NK-92 treated with Interleukin-12 subunit alpha and Interleukin-12 subunit beta, amount 100 ng/mL, for 24 hours (cell line): ENCODE measurements at places on chromosomes 3 and 15.

DNA sequence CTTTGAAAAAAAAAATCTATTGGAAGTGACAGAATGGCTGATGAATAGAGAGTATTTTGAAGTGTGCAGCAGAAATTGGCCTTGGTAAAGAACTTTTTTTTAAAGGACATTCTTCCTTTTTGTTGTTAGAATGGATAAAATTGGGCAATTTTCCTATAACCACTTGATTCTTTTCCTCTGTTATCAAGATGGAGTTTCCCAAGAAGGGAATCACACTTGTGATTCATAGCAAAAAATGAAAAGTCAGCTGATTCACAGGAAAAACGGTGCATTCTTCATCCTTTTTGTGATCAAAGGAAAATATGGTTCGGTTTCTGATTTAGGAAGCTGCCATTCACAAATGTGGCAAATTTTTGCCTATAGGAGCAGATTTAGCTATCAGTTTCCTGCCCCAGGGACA, 486.8 kb downstream of the GBE1 start:
- no peak for DNase-seq

- DNase-seq: no peak
Measured at GRCh38 chr3:110246796-110247376, 824.7 kb upstream of the NECTIN3 start.

DNA sequence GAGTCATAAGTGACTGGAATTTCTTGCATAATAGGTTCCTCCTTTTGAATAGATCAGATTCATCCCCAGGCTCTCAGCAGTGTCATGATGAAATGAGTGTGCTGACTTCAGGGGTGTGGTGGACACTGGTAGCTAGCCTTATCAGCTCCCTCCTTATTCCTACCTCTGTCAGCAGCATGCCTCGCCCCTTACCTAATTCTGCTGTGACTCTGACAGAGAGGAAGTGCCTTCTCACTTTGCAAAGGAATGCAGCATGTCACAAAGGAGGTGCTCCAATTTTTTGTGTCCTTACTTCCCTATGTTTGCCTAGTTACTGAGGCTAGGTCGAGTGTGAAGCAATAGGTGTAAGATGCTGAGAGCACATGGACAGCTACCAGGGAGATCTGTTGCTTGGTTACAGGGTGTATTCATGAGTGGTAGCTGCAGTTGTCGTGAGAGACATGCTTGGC, 90.6 kb downstream of the TNFAIP8L3 start:
- DNase-seq: no peak

- DNase-seq: no peak
Measured at GRCh38 chr3:113128386-113129015, 82.9 kb upstream of the BOC start.

- DNase-seq: peak; percentile 32
Measured at GRCh38 chr3:129119365-129120100, 2.1 kb downstream of the RAB43 start.

- DNase-seq: no peak
Measured at GRCh38 chr3:192026661-192027060, 565.7 kb downstream of the PYDC2 start.

- no peak for DNase-seq
Measured at GRCh38 chr15:64897345-64897985, 14.2 kb upstream of the ANKDD1A start.

GRCh38 chr15:90000186-90001001, 730 bp upstream of the ZNF710 start:
- no peak for DNase-seq

DNA sequence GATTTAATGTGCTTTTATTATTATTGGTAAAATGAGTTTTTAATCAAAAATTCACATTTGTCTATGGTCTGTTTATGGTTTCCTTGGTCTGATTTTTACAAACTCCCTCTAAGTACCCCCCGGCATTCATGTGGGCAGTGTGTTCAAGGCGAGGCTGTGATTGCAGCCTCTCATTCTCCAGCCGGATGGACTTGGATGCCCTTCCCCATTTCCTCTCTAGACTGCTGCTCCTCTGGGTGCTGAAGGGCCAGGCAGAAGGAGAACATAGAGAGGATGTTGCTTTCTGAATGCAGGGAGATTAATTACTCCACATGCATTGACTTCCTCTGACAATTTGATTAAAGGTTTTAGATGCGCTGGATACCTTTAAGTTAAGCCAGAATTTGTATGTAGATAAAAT, 3.9 kb upstream of the TMC3 start:
- no peak for DNase-seq

DNA sequence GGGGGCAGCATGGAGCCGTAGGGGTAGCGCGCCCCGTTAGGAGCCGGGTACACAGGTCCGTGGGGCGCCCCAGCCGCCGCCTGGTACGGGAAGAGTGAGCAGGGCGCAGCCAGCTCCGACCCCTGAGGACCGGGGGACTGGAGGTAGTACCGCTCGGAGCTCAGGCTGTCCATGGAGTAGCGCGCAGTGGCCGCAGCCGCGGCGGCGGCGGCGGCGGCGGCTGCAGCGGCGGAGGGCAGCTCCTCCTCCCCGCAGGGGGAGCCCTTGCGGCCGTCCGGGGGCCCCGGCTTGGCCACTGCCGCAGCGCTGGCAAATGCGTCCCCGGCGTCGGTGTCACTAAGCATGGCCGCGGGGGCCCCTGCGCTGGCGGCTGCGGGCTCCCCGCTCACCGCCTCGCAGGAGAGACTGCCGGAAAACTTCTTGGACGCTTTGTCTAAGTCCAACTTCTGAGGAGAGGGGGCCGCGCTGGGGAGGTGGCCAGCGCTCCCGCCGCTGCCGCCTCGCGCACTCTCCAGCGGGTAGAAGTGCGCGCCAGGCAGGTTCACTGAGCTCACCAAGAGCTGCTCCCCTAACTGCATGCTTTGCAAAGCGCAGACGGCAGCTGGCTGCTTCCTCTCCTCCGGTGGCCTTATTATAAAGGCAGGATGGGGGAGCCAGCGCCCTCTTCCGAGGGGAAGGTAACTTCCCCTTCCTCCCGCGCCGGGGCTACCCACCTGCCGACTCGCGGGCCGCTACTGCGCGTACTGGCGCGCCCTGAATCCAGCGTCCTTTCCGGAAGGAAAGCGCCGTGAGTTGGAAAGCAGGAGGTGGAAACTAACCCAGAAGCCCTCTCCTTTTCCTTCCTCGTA, at the start of gene EOMES:
Gene EOMES, minus strand, starts transcription at position 607 of the 848 bp plus-strand sequence. Its CDS starts 29 bp downstream, at position 578.
- DNase-seq: peak; percentile 74

DNA sequence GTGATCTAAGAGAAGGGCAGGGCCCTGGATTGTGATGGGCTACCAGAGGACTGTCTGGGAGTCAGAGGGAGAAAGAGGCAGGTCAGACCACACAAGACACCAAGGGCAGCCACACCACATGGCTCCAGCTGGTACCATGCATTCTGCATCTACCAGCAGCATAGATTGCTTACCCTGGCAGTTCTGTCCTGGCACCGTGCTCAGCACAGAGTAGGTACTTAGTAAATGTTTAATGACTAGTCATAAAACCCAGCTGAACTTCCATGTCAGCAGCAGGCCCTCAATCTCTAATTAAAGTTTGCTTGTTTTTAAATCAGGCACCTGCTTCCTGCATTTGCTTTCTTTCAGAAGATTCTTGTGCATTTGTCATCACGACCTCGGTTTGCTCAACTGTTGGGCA, 77.3 kb upstream of the ATP2B2 start:
- no peak for DNase-seq

DNA sequence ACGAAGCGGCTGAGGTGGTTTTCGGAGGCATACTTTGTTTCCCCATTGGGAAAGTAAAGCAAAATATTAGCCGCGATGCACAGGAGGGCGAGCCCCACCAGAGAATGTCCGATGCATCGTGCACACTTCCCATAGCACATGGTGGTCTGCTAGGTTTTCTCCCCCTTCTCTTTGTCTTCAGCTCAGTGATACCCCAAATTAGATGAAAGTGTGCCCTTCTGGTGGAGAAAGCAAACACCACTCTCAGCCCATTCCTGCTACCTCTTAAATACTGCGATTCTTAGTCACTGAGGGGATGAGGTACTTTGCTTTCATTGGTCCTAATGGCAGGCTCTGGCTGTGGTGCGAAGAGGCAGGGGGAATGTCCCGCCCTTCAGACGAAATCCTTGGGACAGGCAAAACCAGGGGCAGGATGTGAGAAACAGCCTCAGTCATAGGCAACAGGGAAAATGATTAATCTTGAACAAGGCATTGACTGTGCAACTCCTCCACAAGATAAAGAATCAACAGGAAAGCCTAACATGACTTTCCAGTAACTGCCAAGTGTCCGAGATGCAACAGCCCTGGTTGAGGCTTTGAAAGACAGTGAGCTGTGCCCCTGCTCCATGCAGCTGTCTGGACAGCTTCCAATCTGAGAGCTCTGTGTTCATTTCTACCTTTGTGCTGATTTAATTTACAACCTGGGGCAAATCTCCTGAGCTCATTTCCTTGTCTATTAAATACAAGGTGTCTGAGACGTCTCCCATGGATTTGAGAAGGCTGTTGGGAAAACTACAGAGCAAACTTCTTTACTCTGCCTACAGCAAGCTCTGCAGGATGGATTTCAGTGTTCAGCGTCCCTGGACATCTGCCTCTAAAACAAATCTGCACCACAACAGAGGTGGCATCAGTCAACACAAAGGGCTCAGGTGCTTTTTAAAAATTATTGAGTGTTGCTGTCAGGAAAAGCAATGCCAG, at the start of gene TM4SF1:
Gene TM4SF1, minus strand, starts transcription at position 242 of the 957 bp plus-strand sequence. Its CDS starts 102 bp downstream, at position 140.
- DNase-seq: no peak

GRCh38 chr3:44323341-44323955, 15.1 kb upstream of the TCAIM start:
- DNase-seq: no peak

GRCh38 chr3:33523093-33523667, 83.0 kb upstream of the UBP1 start:
- no peak for DNase-seq

DNA sequence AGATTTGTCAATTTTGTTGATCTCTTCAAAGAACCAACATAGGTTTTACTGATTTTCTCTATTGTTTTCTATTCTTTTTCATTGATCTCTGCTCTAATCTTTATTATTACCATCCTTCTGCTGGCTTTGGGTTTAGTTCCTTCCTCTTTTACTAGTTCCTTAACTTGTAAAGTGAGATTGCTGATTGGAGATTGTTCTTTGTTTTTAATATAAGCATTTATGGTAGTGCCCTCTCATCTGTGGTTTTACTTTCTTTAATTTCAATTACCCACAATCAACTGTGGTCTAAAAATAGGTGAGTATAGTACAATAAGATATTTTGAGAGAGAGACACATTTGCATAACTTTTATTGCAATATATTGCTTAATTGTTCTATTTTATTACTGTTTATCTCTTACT, 13.2 kb upstream of the CLRN1 start:
- no peak for DNase-seq

GRCh38 chr3:2929574-2929973, 180.6 kb downstream of the IL5RA start:
- DNase-seq: no peak

GRCh38 chr15:40879609-40880008, 5.6 kb upstream of the RHOV start:
- DNase-seq: no peak

DNA sequence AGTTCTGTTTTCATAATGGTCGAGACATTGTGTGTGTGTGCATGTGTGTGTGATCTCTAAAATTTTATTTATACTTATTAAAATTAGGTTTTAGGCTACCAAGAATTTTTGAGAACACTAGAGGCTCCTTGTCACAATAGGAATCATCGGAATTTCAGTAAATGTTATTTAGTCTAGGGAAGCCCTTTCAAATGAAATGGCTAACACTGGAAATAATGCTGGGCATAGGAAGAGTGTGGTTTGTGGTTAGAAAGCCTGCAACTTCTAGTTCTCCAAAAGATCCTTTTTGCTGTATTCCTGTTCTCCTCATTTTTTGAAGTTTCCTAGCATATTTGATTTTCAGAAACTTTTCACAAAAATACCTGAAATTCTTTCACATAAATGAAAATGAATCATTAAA, 92.5 kb upstream of the MBNL1 start:
- DNase-seq: no peak

- DNase-seq: peak; percentile 65
Measured at GRCh38 chr15:90388462-90389380, 679 bp downstream of the IQGAP1 start.

DNA sequence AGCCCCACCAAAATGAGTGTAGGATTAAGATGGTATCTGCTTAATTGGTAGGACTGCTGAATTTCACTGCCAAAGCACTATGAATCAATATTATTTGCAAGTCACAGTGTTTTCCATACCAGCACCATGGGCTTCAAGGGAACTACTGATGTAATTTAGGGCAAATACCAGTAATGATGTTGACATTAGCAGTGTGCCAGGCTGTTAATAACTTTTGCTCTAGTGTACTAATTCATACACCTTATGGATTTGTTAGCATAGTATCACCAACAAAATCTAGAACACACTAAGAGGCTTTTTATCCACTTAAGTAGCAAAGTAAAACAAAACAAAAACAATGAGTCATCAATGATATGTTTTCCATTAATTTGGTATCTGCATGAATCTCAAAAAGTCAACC, 888.2 kb downstream of the CADM2 start:
- no peak for DNase-seq

GRCh38 chr15:23385886-23386430, 31.4 kb downstream of the GOLGA8S start:
- DNase-seq: no peak

DNA sequence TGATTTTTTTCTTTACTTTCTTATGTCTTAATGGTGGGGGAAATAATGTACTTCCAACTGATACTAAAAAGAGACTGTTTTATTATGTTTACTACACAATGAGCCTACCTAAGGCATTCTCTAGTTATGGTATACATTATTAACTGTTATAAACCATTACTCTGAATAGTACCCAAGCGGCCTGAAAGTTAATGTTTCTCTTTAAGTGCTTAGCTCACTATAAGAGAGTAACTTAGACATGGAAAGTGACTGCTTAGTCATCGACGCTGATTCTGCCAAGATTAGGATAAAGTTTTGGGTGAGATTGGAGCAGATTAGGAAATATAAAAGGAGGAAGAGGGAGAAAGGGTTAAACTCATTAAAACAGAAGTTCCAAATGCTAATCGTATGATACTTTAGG, 365.0 kb downstream of the NLGN1 start:
- no peak for DNase-seq

GRCh38 chr3:162034368-162034767, 537.8 kb downstream of the OTOL1 start:
- DNase-seq: no peak

- DNase-seq: no peak
Measured at GRCh38 chr3:171748064-171748924, 62.0 kb downstream of the PLD1 start.

DNA sequence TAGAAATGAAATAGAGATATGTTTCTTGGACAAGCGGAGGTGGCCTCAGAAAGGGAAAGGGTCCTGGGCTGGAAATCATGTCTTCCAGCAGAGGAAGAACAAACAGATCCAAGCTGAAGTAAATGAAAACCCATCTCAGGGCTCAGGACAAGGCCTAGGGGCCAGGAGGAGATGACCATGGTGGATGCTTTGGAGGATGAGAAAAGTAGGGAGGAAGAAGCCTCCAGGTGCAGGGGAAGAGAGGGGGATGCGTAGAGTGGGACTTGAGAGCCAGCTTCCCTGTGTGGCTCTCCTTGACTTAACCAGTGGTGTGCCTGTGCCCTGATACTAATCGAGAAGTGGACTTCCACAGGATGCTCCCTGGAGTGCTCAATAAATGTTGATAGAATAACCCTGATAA, 203.2 kb downstream of the FAM43A start:
- DNase-seq: no peak

GRCh38 chr3:100650651-100651619, 41.5 kb downstream of the ADGRG7 start:
- DNase-seq: no peak

- DNase-seq: no peak
Measured at GRCh38 chr15:40917585-40917984, 11.6 kb upstream of the DLL4 start.

GRCh38 chr3:7270731-7271130, 409.8 kb downstream of the GRM7 start:
- no peak for DNase-seq

- no peak for DNase-seq
Measured at GRCh38 chr3:66534304-66534845, 33.6 kb upstream of the LRIG1 start.

- no peak for DNase-seq
Measured at GRCh38 chr3:37993460-37993819, 2.9 kb downstream of the VILL start.
